Activated CD4-positive, alpha-beta T cell treated with anti-CD3 and anti-CD28 coated beads, Interleukin-2, amount 10 ng/mL, durations not matched to agents 24 days and 14 days (primary cell): ENCODE measurements at places on chromosomes 2 and 18. TPM values are rescaled to one million over a fixed set of nuclear protein-coding genes. Genes with fewer than 3 reads are reported as not detected.

TMEM178A gene
- 0.14 TPM in 1 of 2 replicates, not detected in the other for total RNA-seq

MOCOS gene
- 0.21 and 0.57 TPM in 2 replicates for total RNA-seq

- peaks cover 69% of the 10 kb centered on the region for H3K4me1 ChIP-seq
- peak overlapping the region; percentile 73 for H3K4me3 ChIP-seq
- H3K27ac ChIP-seq = peak overlapping the region; percentile 91
- H3K27me3 ChIP-seq = no peaks in the 10 kb centered on the region
- peaks cover 24% of the 10 kb centered on the region for H3K36me3 ChIP-seq
These were observed 64.0 kb downstream of the INPP4A start for GRCh38 chr2:98508709-98509066.

- H3K27me3 ChIP-seq = no peaks in the 10 kb centered on the region
- H3K36me3 ChIP-seq = no peaks in the 10 kb centered on the region
- no peak overlapping the region for H3K4me3 ChIP-seq
- H3K4me1 ChIP-seq = no peaks in the 10 kb centered on the region
- no peak for DNase-seq
- no peak overlapping the region for H3K27ac ChIP-seq
These were observed 1267.1 kb downstream of the LRP1B start for GRCh38 chr2:140863713-140864112.

- peak; percentile 45 for DNase-seq
These were observed 46.9 kb upstream of the UBXN4 start for GRCh38 chr2:135694711-135695110.

DNA sequence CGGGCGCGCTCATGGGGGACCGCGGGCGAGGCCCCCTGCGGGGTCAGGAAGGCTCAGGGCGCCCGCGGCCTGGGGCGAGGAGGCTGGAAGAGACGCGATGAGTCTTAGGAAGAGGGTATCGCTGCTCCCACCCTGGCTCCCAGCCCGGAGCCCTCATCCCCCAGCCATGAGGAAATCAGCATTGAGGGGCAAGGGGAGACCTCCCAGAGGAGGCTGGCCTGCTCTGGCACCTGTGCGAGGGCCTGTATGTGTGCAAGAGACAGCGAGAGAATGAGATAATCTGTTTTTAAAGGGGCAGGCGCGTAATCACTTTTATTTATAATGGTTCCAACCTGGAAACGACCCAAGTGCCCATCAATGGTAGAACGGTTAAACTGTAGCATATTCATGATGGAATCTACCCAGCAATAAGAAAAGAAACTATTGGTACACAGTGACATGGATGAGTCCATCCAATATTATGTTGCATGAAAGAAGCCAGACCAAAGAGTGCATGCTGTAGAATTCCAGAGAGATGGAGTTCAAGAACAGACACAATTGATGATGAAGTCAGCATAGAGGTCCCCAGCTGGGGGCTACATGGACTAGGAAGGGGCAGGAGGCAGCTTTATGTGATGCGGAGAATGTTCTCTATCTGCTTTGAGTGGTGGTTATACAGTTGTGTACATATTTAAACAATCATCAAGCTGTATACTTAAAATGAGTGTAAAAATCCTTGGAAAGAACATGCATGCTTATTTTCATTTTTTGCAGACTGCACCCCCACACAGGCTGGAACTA, 14.4 kb downstream of the FBXO41 start:
- H3K27ac ChIP-seq = peak overlapping the region; percentile 2
- H3K27me3 ChIP-seq = no peaks in the 10 kb centered on the region
- DNase-seq = no peak

DNA sequence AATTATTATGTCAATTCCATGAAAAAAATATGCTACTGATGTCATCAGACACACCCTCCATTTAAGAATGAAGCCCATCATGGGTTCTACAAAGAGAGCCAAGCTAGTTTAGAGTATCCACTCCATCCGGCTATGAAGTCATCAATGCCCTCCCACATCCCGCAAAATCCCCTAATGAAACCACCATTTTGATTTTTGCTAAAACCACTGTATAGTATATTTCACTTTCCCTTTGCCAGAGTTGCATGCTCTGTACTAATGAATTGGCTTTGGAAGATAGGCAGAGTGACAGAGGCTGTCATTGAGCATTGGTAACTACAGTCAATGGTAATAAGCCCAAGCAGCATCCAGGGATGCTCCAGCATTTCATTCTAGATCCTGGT, 118.6 kb downstream of the ANKRD44 start:
- peaks cover 11% of the 10 kb centered on the region for H3K36me3 ChIP-seq
- DNase-seq = peak; percentile 85
- H3K4me1 ChIP-seq = peaks cover 71% of the 10 kb centered on the region
- peak overlapping the region; percentile 69 for H3K27ac ChIP-seq

- H3K4me1 ChIP-seq = no peaks in the 10 kb centered on the region
- peak; percentile 40 for DNase-seq
- no peaks in the 10 kb centered on the region for H3K36me3 ChIP-seq
- H3K4me3 ChIP-seq = no peak overlapping the region
- no peak overlapping the region for H3K27ac ChIP-seq
These were observed 440.8 kb upstream of the KLHL29 start for GRCh38 chr2:22944143-22944542.

- no peaks in the 10 kb centered on the region for H3K36me3 ChIP-seq
- peaks cover 2% of the 10 kb centered on the region for H3K27me3 ChIP-seq
- no peak for DNase-seq
- H3K27ac ChIP-seq = no peak overlapping the region
- peak overlapping the region; percentile 13 for H3K4me3 ChIP-seq
- H3K4me1 ChIP-seq = peaks cover 27% of the 10 kb centered on the region
These were observed 364.0 kb downstream of the LPIN1 start for GRCh38 chr2:12110481-12110880.

GRCh38 chr18:59802031-59802430, 97.8 kb upstream of the PMAIP1 start:
- DNase-seq = no peak
- peaks cover 6% of the 10 kb centered on the region for H3K4me1 ChIP-seq
- H3K27ac ChIP-seq = no peak overlapping the region
- H3K27me3 ChIP-seq = peaks cover 7% of the 10 kb centered on the region
- H3K4me3 ChIP-seq = no peak overlapping the region

EVX2 gene
- not detected in 2 replicates for total RNA-seq
